ENCODE measurements at places on chromosomes 1 and 21.

GRCh38 chr1:38047603-38048141, 1.1 kb upstream of the POU3F1 start:
- no peak for DNase-seq

GRCh38 chr21:41507521-41508414, at the start of gene TMPRSS2:
TMPRSS2 (minus strand) TSS chr21:41508158; CDS start chr21:41498133, 10,025 bp downstream.
- DNase-seq, result no peak

GRCh38 chr1:6421266-6421665, 1.5 kb upstream of the HES2 start:
- DNase-seq, result no peak

- no peak for DNase-seq
These were observed 136.9 kb upstream of the HNRNPU start for GRCh38 chr1:245001252-245001651.

DNA sequence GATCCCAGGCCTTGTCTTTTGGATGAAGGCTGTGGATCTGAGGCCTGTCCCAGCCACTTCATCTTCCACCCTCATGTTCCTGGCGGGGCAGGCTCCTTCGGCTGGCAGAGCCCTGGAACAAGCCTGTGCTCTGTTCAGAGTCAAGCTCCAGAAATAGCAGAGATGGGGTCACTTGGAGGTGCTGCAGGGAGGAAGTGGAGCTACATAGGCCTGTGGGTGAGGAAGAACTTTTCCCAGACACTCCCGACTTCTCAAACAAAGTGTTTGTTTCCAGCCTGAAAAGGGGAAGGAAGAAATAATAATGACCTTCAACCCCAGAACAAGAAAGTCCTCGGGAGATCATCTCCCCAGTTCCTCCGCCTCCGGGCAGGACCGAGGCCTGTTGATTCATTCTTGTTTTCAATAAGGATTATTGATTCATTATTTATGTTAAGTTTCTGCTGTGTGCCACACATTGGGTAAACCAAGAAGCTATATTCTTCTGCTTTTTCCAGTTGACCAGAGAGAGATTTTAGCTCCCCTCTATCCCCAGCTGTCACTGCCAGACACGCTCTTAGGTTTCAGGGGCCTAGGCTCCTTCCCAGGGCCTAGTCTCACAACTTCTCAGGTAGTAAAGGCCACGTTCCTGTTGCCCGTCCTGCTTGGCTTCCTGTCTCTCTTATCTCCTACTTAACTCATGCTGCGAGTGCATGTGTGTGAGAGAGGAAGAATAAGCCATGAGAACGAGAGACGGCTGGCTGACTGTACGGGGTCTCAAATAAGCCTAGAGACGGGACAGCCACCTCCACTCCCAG, 16.9 kb downstream of the IKBKE start:
- DNase-seq, result no peak

DNA sequence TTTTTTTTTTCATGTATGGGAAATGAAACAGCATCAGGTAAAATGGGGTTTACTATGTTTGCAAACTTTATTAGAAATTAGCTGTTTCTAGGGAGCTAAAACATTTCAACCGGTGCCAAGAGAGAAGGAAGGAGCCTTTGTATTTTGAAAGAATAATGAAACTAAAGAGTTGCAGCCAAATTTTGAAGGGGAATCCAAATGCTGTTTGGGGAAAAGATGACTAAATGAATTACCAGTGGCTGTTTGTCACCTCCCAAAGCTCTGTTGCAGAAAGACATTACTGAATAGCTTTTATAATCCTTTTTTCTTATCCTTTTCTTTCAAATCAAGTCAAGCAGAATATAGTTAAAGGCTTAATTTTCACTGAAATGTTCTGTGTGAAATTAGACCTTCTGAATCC, 591.3 kb upstream of the ADGRL2 start:
- DNase-seq, result no peak

DNA sequence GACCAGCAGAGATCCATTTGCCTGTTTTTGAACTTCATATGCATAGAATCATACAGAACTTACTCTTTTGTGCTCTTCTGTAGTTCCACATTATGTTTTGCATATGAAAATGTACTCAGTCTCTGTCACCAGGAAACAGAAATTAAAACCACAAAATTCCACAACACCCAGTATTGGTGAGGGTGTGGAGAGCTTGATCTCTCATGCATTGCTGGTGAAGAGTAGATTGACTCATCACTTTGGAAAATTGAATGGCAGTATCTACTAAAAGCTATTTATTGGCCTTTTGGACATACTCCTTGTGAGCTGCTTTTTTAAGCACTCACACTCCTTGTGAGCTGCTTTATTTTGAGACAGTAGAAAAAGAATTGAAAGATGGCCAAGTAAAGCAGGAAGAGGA, 43.3 kb downstream of the VTCN1 start:
- DNase-seq, result no peak

GRCh38 chr1:20485527-20486456, at the start of gene CAMK2N1:
CAMK2N1 (minus strand) TSS chr1:20486210; CDS start chr1:20485379, 831 bp downstream.
- no peak for DNase-seq

DNA sequence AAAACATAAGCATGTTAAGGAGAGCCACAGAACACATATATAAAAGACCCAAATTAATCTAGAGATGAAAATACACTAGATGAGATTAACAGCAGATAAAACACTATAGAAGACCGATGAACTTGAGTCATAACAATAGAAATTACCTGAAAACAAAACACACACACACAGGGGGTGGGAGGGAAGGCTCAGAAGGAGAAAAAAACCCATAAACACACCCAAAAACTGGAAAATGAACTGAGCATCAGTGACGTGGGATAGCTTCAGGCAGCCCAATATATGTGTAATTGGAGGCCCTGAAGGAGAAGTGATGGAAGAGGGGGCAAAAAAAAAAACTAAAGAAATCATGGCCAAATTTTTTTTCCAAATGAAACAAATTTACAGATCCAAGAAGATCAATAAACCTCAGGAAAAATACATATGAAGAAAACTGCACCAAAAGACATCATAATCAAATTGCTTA, 11.4 kb downstream of the ALDH9A1 start:
- DNase-seq, result no peak

DNA sequence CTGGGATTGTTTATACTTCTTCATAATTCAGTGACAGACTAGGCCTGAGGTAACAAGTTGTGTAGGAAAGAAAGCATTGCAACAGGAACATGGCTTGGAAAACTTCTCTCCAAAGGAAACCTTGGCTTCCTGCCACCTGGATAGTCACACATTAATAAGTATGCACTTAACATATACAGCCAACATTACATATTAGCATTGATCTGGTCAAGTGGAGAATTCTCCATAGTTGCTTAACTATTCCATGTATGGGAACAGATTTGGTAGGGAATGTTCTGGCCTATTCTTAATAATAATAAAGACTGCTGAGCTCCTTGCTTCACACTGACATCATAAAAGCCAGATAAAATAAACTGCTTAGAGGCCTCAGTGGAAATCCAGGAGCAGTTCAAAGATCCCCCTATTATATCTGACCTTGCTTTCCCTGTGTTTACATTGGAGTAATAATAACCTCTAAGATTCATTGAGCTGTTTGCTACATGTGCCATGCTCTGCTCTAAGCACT, 27.2 kb upstream of the NFIA start:
- DNase-seq, result no peak

GRCh38 chr1:231668826-231669225, 42.2 kb downstream of the DISC1 start:
- no peak for DNase-seq
